Left ventricle myocardium superior (tissue), 1 donor: ENCODE measurements at places on chromosomes 11 and 22. TPM values are rescaled to one million over a fixed set of nuclear protein-coding genes. Genes with fewer than 3 reads are reported as not detected.

GRCh38 chr22:44074337-44074984, 50.4 kb downstream of the PARVB start:
- no peak for DNase-seq

DNA sequence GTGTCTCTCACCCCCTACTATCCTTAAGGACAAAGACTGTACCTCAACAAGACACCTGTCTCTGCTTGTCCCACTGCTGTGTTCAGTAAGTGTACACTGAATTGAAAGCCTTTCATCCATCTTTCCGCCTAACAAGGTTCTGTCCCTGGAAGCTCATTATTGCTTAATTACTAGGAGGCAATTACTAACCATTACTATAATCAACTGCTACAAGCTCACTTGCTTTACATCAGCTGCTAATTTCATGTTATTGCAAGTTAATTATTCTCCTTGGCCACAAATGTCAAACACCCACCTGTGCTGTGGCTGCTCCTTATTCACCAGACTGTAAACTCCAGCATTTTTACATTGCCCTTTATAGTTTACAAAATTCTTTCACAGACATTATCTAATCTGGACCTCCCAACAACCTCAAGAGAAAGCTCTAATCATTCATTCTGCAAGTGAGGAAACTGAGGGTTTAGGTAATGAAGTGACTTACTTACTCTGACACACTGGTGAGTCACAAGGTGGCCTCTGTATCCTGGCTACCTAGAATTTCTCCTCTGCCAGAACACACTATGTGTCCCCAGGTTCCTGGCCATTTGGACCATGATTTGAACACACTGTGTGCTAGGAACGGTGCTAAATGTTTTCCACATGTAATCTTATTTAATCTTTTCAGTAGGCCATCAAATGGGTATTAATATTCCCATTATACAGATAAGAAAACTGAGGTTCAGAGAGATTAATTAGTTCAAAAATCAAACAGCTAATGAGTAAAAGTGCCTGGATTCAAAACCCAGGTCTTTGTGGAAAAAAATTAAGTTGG, 66.7 kb downstream of the RAB30 start:
- no peak for DNase-seq

GRCh38 chr11:637593-638521, 788 bp downstream of the DRD4 start:
- DNase-seq, result no peak

GRCh38 chr11:59841514-59841913, 3.8 kb downstream of the CBLIF start:
- no peak for DNase-seq

DNA sequence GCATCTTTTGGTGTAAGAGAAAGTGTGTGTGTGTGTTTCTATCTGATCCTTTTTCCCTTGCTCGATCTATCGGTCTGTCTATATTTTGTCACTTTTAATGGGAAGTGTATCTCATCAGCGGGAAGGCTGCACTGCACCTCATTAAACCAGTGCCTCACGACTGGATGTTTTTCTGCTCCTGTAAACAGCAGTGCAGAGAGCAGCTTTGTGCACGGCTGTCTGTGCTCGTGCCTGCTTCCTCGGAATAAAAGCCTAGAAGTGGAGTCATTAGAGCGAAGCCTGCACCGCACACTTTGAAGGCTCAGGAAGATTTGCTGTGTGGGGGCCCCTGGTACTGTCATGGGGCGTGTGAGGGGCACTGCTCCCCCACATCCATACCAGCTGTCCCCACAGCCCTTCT, 27.0 kb upstream of the PARVG start:
- no peak for DNase-seq

AQP11 gene
- total RNA-seq, result 0.87 TPM

ESAM gene
- 40.5 TPM for total RNA-seq

IL17REL gene
- not detected for total RNA-seq

SPON1 gene
- total RNA-seq, result 3.4 TPM

TREH gene
- total RNA-seq, result not detected
